Activated CD4-positive, alpha-beta T cell treated with anti-CD3 and anti-CD28 coated beads, Interleukin-2, amount 50 U/mL, for 48 hours (primary cell): ENCODE measurements at places on chromosomes 16 and 17.

- DNase-seq: no peak
Measured at GRCh38 chr17:28940142-28940541, 11.2 kb downstream of the PHF12 start.

GRCh38 chr17:79650861-79651260 lies 40.0 kb upstream of the RBFOX3 start:
- no peak for DNase-seq

DNA sequence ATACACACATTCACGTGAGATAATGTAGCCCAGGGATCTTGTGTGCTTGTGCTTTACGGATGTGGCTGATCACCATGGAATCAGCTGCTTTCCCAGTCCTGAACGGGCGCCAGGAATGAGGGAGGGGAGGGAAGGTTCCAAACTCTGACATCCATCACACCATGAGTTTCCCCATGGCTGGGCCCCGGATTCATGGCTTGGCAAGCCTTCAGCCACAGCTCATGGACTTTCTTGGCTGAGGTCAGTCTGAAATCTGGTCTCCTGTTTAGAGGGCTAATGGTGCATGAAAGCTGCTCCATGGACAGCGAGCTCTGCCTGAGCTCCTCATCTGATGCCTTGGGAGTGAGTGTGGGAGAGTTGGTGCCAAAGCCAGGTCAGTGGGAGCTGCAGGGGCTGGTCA lies 767.6 kb upstream of the EEF2KMT start:
- DNase-seq: no peak

DNA sequence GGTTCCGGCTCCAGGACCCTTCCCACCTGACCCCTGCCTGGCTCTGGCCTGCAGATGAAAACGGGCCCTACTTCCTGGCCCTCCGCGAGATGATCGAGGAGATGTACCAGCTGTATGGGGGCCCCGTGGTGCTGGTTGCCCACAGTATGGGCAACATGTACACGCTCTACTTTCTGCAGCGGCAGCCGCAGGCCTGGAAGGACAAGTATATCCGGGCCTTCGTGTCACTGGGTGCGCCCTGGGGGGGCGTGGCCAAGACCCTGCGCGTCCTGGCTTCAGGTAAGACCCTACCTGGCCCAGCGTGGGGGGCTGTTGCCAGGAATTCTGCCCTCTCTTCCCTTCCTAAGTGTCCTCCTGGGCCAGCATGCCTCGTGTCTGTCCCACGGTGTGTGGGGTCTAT lies 8.6 kb upstream of the SLC7A6 start:
- no peak for DNase-seq

GRCh38 chr17:55430541-55431288 lies 9.1 kb upstream of the MMD start:
- DNase-seq: no peak

GRCh38 chr16:85567935-85568334 lies 45.2 kb upstream of the GSE1 start:
- no peak for DNase-seq

DNA sequence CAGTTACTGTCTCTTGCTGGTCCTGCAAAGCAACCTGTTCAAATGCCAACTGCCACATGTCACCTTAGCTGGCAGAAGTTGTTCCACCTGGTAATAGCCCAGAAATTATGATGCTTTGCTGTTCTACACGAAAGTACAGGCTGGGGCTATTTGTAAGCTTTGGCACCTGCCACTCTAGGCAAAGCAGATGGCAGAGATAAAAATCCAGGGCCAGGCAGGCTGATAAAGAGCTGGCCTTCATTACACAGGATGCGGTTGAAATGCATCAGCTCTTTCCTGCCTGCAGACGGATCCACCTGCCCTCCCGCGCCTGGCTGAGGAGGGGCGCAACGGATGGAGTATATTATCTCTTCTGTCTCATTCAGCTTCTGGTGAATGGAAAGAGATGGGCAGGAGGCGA lies 29.3 kb upstream of the KDM8 start:
- DNase-seq: peak; percentile 45

DNA sequence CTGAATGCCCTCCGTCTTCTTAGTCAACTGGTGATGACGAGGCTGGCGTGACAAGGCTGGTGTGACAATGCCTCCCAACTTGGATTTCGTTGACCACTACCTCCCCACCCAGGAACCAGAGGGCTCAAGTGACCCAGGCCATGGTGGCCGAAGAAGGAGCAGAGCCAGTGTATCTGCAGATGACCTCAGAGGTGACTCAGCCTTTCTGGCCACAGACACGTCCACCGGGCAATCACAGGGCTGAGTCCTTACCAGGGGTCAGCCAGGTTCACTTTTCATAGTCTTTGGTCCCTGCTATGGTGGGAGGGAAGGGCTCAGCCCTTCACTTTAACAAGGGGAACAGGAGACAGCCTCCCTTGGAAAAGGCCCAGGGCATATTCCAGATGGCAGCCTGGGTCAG lies 116.3 kb downstream of the MAF start:
- DNase-seq: no peak

DNA sequence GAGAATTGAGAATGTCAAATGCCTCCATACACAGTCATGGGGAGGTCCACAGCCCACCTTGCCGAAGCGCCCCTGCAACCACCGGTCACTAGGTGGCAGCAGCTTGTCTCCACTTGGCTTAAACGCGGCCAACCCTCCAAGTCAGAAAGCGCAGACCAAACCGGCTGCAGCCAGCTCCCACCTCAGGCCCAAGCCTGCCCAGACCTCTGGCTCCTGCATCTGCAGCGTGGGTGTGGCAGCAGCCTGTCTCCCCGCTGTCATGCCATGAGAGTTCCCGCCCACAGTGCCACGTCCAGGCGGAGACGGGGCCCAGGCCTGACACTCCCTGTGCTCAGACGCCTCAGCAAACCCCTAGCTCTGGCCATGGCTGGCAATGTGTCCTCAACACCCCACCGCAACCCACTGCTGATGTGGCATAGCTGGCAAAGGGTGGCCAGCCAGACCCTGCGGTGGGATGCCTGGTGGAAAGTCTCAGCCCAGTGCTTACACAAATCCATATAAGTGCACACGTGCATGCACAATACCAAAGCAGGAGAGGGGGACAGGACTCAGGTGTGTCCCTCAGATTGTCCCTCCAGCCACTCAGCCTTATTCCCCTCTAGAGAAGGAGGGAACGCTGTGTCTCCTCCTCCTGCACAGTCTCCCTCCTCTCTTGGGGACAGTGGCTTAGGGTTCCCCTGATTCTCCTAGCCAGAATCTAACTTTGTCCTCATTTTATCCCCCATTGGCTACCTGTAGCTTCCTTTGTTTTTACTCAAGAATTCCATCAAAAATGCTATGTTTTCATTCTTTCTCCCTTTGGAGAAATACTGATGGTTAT lies 10.9 kb downstream of the COPZ2 start:
- peak; percentile 82 for DNase-seq

DNA sequence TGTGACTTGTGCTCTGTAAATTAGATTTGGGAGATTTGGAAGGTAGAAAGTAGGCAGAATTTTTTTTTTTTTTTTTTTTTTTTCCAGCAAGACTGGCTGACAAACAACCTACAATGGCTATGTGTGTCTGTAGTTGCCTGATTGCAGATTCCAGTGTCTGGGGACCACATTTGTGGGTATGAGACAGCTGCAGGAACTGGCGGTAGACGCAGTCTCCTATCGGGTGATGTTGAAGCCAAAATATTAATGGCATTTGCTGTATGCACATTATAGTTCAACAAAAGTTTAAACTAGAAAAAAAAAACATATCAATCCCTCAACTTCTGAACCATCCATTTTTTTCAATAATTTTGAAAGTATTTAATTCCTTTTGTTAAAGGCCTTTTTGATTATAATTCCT lies 665.2 kb downstream of the TOX3 start:
- no peak for DNase-seq

DNA sequence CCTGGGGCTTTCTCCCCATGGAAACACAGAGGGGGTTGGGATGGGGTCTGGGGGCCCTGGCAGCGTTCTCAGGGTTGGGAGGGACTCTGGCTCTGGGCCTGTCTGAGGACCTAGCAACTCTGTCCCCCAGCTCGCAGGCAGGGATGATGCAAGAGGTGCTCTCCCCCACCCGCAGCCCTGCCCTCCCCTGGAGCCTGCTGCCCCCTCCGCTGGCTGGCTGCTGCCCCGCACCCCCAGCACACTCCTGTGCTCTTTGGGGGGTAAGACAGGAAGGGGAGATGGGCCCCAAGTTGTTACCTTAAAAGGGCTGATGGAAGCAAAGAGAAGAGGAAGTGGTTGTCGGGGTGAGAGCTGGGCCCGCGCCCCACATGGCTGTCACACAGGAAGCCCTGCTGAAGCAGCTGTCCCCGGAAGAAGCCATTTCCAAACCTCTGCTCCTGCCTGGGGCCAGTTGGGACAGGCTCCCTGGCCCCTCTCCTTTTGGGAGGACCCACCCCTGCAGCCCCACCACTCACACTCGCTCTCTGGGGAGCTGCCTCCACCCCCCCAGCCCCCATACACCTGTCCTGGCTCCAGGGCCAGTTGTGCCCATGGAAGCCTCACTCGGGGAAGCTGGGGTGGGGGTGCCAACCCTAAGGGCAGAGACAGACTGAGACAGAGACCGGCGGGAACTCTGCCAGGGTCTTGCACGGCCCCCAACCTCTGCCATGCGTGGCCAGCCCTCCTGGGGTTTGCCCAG lies 2.5 kb downstream of the CORO1A start:
- DNase-seq: peak; percentile 85
